ENCODE measurements at places on chromosomes 6 and 20. TPM values are rescaled to one million over a fixed set of nuclear protein-coding genes. Genes with fewer than 3 reads are reported as not detected.

- no peaks in the 10 kb centered on the region for H3K27me3 ChIP-seq
- H3K27ac ChIP-seq: no peak overlapping the region
- H3K36me3 ChIP-seq: no peaks in the 10 kb centered on the region
- peaks cover 9% of the 10 kb centered on the region for H3K4me1 ChIP-seq
- no peak overlapping the region for H3K4me3 ChIP-seq
Observed at GRCh38 chr6:106886081-106886843, 88.3 kb downstream of the CD24 start.

The DSP gene
- 163 TPM for total RNA-seq

DNA sequence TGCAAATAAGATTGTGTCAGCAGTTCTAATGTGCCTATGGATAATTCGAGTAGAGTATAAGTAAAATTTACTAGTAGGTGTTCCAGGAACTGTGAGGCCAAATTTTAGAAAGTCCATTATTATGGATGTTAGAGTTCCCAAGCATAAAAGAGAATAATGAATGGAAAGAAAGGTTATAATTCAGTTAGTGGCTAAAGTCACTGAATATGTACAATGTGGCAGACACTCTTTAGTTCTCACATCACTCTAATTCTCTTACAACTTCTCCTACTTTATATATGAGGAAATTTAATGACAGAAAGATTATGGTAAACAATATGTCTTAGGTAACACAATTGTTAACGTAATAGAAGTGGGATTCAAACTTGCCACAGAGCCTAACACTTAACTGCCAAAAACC, 75.3 kb downstream of the EYS start:
- H3K27ac ChIP-seq: no peak overlapping the region
- no peaks in the 10 kb centered on the region for H3K27me3 ChIP-seq
- H3K4me1 ChIP-seq: peaks cover 7% of the 10 kb centered on the region
- no peak for DNase-seq
- H3K4me3 ChIP-seq: no peak overlapping the region

DNA sequence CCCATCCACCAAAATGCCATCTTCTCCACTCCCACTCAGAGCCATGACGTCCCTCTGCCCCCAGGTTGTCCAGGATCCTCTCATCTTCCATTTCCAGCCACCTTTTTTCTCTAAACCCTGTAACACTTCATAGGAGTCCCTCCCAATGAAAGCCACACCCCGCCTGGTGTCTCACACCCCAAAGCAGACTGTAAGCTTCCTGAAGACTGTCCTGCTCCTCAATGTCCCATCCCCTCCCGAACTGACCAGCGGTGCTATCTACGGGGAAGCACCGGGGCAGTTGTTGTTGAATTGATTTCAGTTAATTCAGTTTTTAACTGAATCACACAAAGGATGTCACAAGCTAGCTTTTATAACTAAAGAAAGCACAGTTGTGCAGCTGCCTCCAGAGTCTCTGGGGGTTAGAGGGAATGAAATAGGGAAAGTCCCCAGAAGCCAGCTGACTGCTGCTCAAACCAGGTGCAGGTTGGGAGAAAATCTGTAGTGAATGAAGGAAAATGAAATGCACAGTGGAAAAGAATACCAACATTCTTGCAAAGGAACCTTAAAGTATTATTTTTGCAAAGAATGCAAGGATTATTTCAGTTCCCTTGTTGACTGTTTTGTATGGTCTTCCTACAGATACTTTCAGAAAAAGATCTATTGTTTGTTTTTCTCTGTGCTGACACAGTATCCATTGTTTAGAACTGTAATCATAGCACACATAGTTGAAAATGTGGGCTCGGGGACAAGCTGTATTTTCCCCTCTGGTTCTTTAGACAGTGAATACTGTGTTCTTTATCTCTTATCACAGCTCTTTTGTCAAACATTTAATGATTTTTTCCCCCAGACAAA, 222.6 kb upstream of the QKI start:
- no peaks in the 10 kb centered on the region for H3K27me3 ChIP-seq
- no peaks in the 10 kb centered on the region for H3K36me3 ChIP-seq
- no peak overlapping the region for H3K4me3 ChIP-seq
- no peak for DNase-seq

DNA sequence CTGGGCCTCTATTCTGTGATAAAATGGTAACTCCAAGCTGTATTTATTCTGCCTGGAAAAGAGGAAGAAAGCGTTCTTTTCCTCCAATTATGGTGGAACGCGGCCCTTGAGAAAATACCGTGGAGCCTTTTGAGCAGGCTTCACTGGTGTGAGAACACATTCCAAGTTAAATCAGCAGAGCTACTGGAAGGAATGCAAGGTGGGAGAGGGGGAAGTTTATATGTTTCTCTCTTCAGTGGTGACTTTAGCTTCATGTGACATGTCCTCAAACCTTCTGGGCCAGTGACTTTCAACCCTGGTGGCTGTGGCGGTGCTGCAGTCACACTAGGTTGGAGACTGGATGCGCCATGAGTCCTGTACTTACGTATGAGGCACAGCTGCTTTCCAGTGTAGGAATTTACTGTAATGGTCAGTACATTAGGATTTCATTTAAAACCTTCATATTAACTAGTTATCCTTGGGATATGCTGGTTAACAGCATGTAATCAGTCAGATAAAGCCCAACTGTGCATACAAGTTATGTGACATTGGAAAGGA, 221.7 kb downstream of the ARID1B start:
- no peak overlapping the region for H3K4me3 ChIP-seq
- DNase-seq: no peak
- H3K27ac ChIP-seq: no peak overlapping the region

GRCh38 chr6:13412639-13413465, 74.5 kb downstream of the GFOD1 start:
- H3K4me1 ChIP-seq: peaks cover 25% of the 10 kb centered on the region
- peaks cover under 1% of the 10 kb centered on the region for H3K36me3 ChIP-seq
- no peak for DNase-seq
- no peaks in the 10 kb centered on the region for H3K27me3 ChIP-seq
- no peak overlapping the region for H3K27ac ChIP-seq
- H3K4me3 ChIP-seq: no peak overlapping the region

DNA sequence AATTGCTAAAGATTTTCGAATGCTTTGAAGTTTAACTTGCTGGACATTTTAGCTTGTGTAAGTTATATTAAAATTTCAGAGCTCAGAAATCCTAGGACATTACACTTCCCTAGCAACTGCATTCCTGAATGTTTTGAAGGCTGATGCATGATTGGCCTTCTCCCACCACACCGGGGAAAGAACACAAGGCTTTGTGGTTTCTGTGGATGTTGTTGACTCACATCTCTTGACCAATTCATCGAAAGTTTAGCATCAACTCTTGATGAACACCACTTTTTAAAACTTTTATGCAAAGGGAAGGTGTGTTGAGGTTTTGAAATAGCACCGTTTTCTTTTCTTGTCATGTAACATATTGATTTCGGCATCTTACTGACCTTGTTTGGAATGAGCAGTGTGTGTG, 81.1 kb downstream of the RIMS1 start:
- H3K27me3 ChIP-seq: peaks cover 71% of the 10 kb centered on the region
- H3K4me1 ChIP-seq: no peaks in the 10 kb centered on the region
- H3K27ac ChIP-seq: no peak overlapping the region
- H3K36me3 ChIP-seq: peaks cover 6% of the 10 kb centered on the region

GRCh38 chr6:130600880-130601341, 226.3 kb upstream of the SMLR1 start:
- peaks cover 17% of the 10 kb centered on the region for H3K4me1 ChIP-seq
- H3K27ac ChIP-seq: no peak overlapping the region
- H3K4me3 ChIP-seq: no peak overlapping the region
- H3K27me3 ChIP-seq: no peaks in the 10 kb centered on the region
- H3K36me3 ChIP-seq: no peaks in the 10 kb centered on the region

GRCh38 chr20:38115205-38115604, 49.9 kb downstream of the TGM2 start:
- H3K27me3 ChIP-seq: no peaks in the 10 kb centered on the region
- no peak for DNase-seq
- H3K4me1 ChIP-seq: peaks cover 26% of the 10 kb centered on the region
- no peak overlapping the region for H3K4me3 ChIP-seq
- no peak overlapping the region for H3K27ac ChIP-seq
- no peaks in the 10 kb centered on the region for H3K36me3 ChIP-seq

DNA sequence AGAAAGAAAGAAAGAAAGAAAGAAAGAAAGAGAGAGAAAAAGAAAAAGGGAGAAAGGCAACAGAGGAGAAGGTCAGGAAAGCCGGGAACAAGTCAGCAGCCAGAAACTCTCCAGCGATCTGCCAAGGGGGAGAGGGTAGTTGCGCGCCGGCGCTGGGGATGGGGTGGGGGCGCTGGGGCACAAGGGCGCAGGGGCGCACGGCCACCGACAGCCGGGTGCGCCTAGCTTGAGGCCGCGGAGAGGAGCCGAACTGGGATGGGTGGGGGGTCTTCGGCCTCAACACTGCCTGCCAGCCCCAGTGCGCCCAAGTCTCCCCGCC, 533 bp upstream of the RSPO3 start:
- no peak for DNase-seq
- H3K4me1 ChIP-seq: peaks cover 4% of the 10 kb centered on the region
- no peaks in the 10 kb centered on the region for H3K36me3 ChIP-seq
- H3K4me3 ChIP-seq: peak overlapping the region; percentile 69
- no peak overlapping the region for H3K27ac ChIP-seq

GRCh38 chr20:2330090-2330695, 34.4 kb downstream of the TGM3 start:
- no peak overlapping the region for H3K4me3 ChIP-seq
- no peaks in the 10 kb centered on the region for H3K4me1 ChIP-seq
- no peak for DNase-seq
- peaks cover 5% of the 10 kb centered on the region for H3K36me3 ChIP-seq
- peaks cover 48% of the 10 kb centered on the region for H3K27me3 ChIP-seq

DNA sequence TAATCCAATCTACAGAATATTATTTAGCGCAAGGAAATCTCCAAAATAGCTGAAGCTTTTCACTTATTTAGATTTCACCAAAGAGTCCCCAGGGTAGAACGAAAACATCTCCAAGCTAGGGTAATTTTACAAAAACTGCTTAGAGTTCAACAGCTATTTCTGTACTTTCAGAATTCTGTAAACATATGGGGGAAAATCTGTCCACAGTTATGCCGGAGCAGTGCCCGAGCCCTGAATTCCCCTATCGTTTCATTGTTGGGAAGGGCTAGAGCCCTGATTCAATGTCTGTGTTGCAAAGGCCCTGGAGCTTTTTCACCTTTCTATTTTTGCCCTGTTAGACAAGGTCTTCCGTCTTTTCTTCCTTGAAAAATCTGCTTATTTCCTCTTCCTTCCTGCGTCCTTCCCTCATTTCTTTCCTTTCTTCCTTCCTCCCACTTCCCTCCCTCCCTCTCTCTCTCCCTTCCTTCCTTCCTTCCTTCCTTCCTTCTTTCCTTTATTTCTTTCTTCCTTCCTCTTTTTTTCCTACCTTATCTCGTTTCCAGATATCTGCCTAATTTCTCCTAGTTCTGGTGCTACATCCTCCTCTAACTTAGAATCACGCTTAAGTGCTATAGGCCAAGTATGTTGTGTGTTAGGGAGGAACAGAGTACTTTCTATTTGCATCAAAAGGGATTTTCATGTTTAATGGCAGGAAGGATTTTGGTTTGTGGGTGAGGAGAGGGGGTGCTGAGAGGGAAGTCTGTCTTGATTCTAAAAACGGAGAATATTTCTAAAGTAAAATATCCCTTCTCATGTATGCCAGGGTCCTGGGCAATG, 122.5 kb upstream of the BMP2 start:
- H3K4me1 ChIP-seq: no peaks in the 10 kb centered on the region
- no peaks in the 10 kb centered on the region for H3K36me3 ChIP-seq
- no peaks in the 10 kb centered on the region for H3K27me3 ChIP-seq
- no peak overlapping the region for H3K4me3 ChIP-seq

The LZTS3 gene
- total RNA-seq: 5.3 TPM

- peaks cover 6% of the 10 kb centered on the region for H3K36me3 ChIP-seq
- H3K4me3 ChIP-seq: no peak overlapping the region
- DNase-seq: no peak
- H3K27ac ChIP-seq: no peak overlapping the region
- no peaks in the 10 kb centered on the region for H3K27me3 ChIP-seq
Observed at GRCh38 chr6:56875961-56876360, 78.9 kb upstream of the BEND6 start.

The EDN1 gene
- total RNA-seq: 1.2 TPM

The SLC12A5 gene
- 0.75 TPM for total RNA-seq

- H3K4me3 ChIP-seq: no peak overlapping the region
- H3K4me1 ChIP-seq: no peaks in the 10 kb centered on the region
- peak; percentile 53 for DNase-seq
- H3K36me3 ChIP-seq: peaks cover 5% of the 10 kb centered on the region
Observed at GRCh38 chr20:58481481-58482021, 33.6 kb downstream of the APCDD1L start.

The ASIP gene
- not detected for total RNA-seq

- H3K4me1 ChIP-seq: no peaks in the 10 kb centered on the region
- no peak for DNase-seq
- H3K36me3 ChIP-seq: no peaks in the 10 kb centered on the region
- H3K27ac ChIP-seq: no peak overlapping the region
- H3K27me3 ChIP-seq: peaks cover 16% of the 10 kb centered on the region
Observed at GRCh38 chr6:62391358-62391757, 105.3 kb upstream of the KHDRBS2 start.

GRCh38 chr6:166580076-166581050, 6.1 kb downstream of the RAMACL start:
- no peak overlapping the region for H3K4me3 ChIP-seq
- H3K27me3 ChIP-seq: no peaks in the 10 kb centered on the region
- no peak for DNase-seq
- H3K36me3 ChIP-seq: peaks cover 37% of the 10 kb centered on the region

GRCh38 chr20:36398515-36398914, 92.4 kb downstream of the DLGAP4 start:
- H3K36me3 ChIP-seq: no peaks in the 10 kb centered on the region
- no peaks in the 10 kb centered on the region for H3K4me1 ChIP-seq
- no peak for DNase-seq
- peaks cover 47% of the 10 kb centered on the region for H3K27me3 ChIP-seq

The UNC5CL gene
- total RNA-seq: 0.19 TPM

DNA sequence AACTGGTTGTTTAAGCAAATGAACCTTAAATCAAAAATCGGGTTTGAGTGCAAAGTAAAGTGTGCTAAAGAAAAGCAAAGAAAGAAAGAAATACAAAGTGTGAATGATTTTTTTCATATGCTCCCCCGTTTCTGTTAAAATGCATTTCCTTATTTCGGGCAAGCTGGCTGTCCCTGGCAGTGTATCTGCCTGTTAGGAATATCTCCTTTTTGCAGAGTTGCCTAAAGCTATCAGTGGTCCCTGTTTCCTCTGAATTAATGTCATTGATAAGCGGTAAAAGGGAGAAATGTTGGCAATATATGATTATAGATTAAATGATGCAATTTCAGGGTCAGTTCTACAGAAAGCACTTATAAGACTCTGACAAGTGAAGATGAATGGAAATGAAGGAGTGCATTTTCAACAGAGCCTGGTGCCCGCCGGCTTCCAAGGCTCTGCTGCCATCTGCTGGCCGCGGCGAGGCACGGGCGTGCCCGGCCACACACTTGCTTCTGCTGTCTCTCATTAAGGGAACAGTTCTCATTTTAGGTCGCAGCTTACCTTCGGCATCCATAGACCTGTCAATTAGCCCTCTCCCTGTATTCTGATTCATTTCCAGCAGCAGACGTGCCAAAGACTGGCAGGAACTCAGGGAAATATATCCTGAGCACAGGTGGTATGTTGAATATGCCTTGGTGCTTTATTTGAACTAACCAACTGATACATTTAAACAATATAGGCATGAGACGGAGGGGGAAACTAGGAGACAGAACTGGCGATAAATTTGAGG, 381.9 kb downstream of the C6orf118 start:
- DNase-seq: peak; percentile 62
- H3K27me3 ChIP-seq: no peaks in the 10 kb centered on the region
- no peaks in the 10 kb centered on the region for H3K4me1 ChIP-seq
- no peak overlapping the region for H3K4me3 ChIP-seq
- no peak overlapping the region for H3K27ac ChIP-seq

Measured in MCF 10A (cell line).